Breast epithelium (tissue), 4 donors: ENCODE measurements at places on chromosomes 7 and 10. TPM values are rescaled to one million over a fixed set of nuclear protein-coding genes. Genes with fewer than 3 reads are reported as not detected.
A peak's percentile ranks its signal among the peaks of the same experiment; 100 is the strongest.

The OR9A2 gene
- total RNA-seq: 2.0 TPM

DNA sequence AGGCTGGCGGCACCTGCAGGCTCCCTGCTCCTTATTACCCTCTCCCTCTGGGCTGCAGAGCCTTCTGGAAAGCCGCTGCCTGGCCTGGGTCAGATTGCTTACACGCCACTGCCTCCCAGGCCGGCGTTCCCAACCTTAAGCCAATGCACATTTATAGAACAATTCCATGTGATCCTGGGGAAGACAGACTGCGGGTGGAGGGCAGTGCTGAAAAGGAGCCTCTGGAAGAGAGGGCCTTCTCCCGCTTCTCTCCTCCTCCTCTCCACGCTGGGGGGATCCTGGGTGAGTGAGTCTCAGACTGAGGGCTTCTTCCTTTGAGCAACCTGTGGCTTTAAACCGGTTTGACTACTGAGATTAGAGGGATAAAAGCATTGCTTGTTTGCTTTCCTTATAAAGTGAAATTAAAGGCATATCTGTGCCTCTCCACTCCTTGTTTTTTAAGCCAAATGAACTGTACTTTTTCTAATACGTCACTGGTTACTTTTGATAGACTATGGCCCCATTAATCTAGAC, 5.5 kb downstream of the TACC2 start:
- DNase-seq: peak; percentile 50

DNA sequence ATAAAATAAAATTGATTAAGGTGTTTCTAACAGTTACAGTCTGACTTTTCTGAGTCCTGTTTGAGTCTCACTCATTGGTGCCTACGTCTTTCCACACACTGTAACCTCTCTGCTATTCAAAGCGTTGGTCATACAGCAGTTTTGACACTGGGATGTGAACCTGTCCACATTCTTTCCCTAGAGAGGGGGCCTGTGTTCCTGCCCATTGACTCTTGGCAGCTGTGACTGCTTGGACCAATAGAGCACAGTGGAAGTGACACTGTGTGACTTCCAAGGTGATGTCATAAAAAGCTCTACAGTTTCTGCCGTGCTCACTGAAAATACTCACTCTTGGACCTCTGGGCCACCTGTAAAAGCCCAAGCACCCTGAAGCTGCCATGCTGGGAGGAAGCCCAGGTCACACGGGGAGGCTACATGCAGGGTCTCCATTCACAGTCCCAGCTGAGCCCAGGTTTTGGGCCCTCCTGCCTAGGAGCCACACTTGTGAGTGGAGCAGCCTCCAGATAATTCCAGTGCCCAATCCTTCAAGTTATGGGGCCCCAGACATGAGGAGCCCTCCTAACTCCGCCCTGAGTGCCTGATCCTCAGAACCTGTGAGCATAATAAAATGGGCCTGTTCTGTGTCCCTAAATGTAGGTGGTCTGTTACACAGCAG, 704 bp upstream of the ANTXRL start:
- peak; percentile 35 for DNase-seq

- no peak for DNase-seq
Observed at GRCh38 chr7:12716722-12717121, 29.3 kb downstream of the ARL4A start.

The EGFR gene
- total RNA-seq: 61.9 TPM

- DNase-seq: no peak
Observed at GRCh38 chr10:67780759-67781538, 57.0 kb downstream of the DNAJC12 start.

The CNTNAP2 gene
- 0.66 TPM for total RNA-seq

DNA sequence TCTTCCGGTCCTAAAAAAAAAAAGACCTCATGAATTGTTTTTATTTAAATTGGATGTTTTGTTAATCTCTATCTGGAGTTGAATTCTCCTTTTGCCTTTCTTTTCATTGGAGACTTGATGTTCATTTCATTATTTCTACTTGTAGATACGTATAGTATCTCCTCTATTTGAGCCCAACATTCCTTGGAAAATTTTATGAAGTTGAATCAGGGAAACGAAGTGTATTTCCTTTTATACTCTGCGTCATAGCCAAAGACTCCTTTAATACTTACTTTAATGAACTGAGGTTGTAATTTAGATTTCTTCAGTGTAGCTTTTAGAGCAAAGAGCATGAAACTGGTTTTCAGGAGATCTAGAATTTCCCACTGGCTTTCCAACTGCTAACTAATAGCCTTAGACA, 132.4 kb downstream of the KIAA1217 start:
- no peak for DNase-seq

DNA sequence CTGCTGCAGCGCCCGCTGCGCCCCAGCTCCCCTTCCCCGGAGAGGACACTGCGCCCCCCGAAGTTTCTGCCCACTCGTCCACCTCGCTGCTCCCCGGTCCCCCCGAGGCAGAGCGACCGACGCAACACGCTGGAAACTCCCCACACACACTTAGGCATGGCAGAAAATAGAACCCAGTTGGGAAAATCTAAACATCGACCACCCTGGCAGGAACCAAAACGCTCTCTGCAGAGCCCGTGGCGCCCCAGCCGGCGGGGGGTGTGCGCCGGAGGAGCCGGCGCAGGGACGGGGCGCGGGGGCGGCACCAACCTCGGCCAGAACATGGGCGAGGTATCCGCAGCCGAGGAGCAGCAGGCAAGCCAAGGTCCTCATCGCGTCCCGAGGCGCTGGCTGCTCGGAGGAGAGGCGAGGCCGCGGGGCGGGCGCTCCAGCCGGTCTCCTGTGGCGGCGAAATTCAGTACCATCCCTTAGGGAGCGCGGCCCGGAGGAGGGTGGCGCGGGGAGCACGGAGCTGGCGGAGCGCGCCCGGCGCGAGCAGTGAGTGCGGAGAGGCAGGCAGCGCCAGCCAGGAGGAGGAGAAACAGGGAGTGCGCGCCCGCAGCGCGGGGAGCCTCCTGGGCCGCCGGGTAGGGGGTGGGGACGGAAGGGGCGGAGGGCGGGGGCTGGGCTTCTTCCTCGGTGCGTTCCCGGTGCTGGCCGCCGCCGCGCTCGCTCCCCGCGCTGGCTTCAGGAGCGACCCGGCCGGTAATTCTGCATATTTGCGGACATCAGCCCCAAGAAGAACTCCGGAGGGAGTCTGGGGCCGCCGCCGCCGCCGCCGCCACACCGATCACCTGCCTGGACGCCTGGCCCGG, 789 bp downstream of the PDGFA start:
- DNase-seq: peak; percentile 86

The COL13A1 gene
- total RNA-seq: 0.73 TPM

DNA sequence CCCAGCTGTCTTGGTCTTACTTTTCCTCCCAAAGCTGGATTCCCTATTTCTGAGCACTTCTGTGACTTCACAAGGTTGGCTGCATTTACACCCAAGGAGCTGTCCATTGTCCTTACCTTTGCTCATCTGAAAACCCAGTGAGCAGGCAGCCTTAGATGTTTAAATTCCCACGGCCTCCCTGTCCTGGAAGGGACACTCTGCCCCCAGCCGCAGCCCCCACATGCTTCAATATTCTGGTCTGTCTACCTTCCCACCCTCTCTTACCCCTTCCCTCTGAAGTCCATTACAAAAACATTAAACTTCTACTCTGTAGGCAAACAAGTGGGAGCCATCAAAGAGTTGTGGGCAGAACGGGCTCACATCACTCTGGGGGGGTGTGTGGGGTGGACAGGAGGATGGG, 73.8 kb upstream of the EFCAB10 start:
- DNase-seq: no peak

DNA sequence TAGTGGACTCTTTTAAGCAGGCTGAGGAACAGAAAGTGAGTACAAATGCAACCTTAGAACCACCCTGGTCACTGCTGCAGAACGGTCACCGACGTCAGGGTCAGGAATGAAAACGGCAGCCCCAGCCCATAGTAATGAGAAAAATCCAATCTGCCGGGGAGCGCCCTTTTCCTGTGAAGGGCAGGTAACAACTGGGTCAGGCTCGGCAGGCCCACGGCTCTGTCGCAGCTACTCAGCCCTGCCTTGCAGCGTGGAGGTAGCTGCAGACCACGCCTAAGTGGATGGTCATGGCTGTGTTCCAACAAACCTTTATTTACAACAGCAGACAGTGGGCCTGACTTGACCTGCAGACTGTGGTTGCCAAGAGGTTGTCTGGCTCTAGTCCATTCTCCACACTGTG, 563.2 kb downstream of the DNAJB6 start:
- peak; percentile 31 for DNase-seq

DNA sequence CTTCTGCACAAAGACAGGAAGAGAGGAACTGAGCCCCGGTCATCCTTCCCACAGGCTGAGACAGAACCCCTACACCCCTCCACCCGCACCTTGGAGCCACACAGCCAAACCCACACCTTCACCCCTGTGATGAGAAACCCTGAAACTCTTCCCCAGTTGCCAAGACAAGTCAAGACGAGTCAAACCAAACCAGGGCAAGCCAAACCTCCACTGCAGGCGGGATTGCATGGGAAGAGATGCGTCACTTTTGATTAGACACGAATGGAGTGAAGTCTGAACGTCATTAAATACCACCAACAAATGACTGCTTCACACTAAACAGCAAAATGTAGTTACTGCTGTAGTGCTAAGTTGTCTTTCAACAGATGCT, 73.8 kb downstream of the PRPF18 start:
- no peak for DNase-seq

DNA sequence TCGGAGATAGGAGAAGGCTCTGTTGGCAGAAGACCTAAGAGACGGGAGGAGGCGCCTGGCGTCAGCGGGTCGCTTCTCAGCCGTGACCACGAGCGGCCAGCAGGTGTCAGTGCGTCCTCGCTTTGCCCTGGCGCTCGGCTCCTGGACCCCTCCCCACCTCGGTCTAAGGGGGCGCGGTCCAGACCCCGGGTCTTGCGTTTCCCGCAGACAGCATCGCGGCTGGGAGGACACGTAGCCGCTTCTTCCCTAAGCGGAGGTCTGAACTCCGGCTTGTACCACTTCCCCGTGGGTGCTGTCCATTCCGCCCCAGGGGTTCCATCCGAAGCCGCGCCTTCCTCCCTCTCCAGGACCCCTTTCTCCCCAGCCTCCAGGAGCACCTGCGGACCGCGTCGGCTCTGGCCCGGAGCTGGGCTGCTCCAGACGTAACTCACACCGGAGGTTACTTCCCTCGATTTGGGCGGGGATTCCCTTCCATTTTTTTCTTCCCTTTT, 593 bp upstream of the ADRA2A start:
- DNase-seq: no peak

- no peak for DNase-seq
Observed at GRCh38 chr7:111743244-111743847, 181.1 kb upstream of the IMMP2L start.

The ANKRD30A gene
- 2.6 TPM for total RNA-seq

DNA sequence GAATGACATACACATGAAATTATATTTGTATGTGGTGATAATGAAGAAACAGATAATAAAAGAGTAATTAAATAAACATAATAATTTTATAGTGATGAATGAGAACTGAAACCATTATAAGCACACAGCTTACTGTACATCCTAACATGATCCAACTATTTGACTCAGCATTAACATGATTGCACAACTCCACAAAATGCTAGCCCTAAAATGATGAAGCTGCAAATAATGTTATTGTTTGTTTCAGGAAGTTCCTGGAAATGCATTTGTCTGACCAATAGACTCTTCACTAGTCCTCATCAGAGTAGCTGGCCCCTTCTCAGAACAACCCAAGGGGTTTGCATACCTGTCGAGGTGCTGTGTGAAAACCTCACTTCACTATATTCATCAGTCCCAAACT, 115.5 kb downstream of the RTKN2 start:
- no peak for DNase-seq

DNA sequence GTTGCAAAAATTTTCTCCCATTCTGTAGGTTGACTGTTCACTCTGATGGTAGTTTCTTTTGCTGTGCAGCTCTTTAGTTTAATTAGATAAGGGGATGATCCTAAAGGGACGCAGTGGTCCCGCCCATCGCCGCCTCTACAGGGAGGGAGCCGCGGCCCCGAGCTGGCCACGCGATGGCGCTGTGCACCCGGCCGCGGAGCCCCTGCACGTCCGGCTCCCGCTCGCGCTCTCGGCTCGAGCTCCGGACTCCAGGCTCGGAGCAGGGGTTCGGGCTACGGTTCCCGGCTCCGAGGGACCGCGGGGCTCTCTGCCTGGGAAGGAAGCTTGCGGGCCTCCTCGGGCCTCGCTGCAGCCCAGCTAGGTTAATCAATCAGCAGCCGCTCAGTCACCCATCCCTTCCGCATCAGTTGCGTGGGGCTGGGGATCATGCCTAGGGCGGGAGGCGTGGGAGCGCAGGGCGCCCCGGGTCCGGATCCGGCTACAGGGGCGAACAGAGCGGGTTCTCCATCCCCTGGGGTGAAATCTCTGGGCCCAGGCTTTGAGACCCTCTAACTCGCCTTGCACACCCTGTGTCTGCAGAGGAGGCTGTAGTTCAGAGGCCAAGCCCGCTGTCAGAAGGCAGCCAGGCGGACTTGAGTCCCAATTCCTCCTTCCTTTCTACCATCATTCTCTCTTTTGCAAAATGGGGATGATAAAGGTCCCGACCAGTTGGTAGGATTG, 97.9 kb downstream of the WDR11 start:
- DNase-seq: peak; percentile 33

The GJC3 gene
- 6.6 TPM for total RNA-seq

The SPDYE2 gene
- not detected for total RNA-seq
